ENCODE measurements at places on chromosomes 5 and 9.

DNA sequence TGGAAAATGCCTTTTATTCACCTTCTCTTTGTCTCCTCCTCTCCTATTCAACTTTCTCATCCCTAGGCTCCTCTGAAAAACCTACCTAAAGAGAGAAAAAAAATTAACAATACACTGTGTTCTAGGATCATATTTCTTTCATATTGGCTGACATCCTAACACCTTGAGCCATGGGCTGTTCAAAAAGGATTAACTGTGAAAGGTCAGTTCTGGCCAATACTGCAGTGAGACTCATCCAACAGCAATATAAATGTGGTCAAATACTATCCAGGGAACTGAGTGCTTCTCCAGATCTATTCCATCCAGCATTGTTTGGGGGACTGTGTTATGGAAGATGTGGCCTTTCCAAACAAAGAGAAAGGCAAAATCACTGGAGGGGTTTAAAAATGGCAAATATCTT, 131.1 kb upstream of the MOCS2 start:
- no peak for DNase-seq

DNA sequence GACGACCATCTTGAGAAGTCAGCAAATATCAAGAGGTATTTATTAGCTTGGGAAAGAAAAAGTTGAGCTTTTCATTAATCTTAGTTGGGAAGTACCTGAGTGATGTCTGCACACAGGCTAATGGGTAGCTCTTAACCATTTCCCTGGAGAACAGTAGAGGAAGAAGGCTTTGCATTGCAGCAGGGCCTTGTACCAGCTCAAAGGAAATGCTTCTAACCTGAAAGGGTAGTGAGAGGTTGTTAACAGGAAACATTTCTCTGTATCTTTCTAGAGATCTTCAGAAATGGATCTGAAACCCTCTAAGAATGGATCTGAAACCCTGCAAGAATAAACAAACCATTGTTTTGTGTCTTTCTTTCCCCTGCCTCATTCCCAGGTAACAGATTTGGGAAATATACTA, 393.3 kb downstream of the PLK2 start:
- no peak for DNase-seq

DNA sequence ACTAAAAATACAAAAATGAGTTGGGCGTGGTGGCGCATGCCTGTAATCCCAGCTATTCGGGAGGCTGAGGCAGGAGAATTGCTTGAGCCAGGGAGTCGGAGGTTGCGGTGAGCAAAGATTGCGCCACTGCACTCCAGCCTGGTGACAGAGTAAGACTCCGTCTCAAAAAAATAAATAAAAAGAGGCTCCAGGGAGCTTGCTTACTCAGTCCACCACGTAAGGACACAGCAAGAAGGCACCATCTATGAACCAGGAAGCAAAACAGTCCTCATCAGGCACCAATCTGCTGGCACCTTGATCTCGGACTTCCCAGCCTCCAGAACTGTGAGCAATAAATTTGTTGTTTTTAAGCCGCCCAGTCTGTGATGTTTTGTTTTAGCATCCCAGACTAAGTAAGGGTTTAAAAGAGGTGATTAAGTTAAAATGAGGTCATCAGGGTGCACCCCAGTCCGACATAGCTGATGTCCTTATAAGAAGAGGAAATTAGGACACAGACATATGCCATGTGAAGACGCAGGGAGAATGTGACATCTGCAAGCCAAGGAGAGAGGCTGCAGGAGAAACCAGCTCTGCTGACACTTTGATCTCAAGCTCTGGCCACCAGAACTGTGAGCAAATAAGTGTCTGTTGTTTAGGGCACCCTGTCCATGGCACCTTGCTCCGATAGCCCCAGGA, 45.9 kb downstream of the C9orf50 start:
- no peak for DNase-seq

GRCh38 chr5:119168401-119168800, 97.5 kb downstream of the DMXL1 start:
- DNase-seq: no peak

GRCh38 chr9:84285381-84285780, 55.2 kb downstream of the SLC28A3 start:
- DNase-seq: no peak

DNA sequence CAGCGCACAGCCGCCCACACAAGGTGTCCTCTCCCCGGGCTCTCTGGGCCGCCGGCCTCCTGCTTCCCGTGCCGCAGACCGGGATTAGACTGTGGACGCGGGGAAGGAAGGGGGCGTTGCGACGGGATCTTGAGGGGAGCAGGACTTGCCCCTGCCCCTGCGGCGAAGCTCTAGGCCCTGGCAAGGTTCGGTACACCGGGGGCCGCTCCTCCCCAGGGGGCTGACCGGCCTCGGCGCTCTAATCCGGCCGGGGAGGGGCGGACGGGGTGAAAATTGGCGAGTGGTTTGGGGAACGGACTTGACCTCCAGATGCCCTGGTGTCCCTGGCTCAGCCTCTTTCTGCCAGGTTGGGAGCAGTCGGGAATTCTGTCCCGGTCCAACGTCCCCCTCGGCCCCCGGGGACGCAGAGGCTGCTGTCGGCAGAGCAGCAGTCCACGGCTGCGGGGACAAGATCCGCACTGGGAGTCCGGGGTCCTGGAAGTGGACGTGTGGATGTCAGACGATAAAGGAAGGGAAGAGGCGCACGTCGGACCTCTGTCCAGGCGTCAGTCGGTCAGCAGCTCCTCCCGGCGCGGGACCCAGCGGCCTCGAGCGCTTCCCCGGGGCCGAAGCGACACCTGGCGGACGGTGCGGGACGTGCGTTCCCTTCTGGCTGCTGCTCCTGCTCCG, 1.9 kb upstream of the CNTFR start:
- DNase-seq: peak; percentile 33

GRCh38 chr9:121453232-121453892, 46.3 kb downstream of the GGTA1 start:
- no peak for DNase-seq

DNA sequence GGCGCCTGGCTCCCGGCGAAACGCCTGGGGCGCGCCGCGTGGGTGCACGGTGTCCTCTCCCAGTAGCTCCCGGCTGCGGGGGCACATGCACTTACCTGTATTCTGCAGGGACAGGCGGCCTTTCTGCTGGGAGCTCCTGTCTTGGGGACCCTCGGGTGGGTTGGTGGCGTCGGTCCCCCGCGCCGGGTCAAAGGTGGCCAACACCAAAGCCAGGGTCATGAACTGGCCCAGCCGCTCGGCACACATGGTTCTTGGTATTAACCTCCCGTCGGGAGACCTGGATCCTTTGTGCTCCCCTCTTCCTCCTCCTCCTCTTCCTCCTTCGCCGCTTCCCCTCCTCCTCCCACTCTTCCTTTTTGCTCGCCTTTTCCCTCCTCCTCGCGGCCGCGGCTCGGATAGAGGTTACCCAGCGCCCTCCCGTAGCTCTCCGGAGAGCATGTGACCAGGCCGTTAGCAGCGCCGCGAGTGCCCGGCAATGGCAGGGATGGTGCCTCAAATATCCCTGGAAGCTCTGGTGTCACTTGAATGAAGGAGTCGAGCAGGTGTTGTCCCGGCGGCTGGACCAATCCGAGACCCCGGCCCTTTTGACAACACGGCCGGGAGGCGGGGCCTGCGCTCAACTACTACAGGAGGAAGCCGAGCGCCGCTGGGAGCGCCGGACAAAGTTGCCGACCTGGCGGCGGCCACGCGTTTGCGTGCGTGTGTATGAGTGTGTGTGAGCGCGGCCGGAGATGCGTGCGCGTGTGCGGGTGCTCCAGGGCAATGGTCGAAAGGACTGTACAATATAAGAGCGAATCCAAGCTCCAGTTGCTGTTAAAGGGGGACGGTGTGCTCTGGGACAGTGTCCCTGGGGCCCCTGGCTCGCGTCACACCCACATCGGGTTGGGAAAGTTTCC, at the start of gene STC2:
STC2 (minus strand) TSS at position 467 of the 896 bp plus-strand sequence; CDS start at position 246, 221 bp downstream.
- peak; percentile 72 for DNase-seq

DNA sequence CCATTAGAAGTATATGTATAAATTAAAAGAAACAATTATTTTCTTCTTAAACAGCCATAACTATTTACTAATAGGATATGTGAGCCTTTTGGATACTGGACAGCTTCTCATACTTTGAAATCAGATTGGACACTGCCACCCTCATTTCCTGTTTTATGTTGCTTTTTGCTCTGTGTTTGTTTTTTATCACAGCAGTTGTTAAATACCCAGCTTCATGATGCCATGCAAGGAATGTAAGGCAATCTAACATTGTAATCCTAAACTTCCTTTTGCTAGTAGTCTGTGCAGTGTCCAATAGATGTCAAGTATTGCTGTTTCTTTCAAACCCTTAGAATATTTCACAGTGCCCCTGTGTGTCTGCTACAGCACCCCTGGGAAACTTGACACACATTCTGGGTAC, 56.2 kb downstream of the CNTLN start:
- DNase-seq: no peak

DNA sequence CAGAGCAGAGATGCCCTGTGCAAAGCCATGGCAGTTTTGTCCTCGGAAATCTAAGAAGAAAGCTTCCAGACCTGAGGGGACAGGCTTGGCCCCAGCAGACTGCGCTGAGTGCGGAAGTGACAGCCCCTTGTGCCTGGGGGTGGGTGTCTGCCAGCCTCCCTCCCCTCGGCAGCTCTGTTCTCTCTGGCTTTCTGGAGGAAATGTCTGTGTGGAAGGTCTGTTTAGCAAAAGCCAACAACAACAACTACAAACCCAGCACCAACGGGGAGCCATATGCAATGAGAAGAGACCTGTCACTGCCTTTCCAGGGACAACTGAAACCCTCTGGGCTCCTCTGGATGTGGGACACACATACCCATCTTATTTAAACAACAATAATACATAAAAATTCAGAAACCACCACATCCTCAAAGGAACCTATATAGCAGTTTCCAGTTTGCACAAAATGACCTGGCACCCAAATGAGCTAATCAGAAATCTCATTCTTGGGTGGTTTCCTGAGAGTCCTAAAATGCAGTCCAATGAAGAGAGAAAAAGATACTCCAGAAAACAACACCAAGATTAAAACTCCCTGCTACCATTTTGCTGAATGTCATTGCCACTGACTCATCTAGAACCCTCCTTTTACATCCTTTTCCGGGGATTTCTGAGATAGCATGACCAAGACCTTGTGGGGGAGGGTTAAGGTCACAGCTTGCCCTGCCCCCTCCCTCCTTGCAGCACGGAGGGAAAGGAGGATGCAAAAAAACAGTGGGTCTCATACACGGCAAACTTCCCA, 97.7 kb downstream of the AK8 start:
- DNase-seq: no peak

- no peak for DNase-seq
These were observed 140.1 kb upstream of the PALM2AKAP2 start for GRCh38 chr9:109639674-109640579.

DNA sequence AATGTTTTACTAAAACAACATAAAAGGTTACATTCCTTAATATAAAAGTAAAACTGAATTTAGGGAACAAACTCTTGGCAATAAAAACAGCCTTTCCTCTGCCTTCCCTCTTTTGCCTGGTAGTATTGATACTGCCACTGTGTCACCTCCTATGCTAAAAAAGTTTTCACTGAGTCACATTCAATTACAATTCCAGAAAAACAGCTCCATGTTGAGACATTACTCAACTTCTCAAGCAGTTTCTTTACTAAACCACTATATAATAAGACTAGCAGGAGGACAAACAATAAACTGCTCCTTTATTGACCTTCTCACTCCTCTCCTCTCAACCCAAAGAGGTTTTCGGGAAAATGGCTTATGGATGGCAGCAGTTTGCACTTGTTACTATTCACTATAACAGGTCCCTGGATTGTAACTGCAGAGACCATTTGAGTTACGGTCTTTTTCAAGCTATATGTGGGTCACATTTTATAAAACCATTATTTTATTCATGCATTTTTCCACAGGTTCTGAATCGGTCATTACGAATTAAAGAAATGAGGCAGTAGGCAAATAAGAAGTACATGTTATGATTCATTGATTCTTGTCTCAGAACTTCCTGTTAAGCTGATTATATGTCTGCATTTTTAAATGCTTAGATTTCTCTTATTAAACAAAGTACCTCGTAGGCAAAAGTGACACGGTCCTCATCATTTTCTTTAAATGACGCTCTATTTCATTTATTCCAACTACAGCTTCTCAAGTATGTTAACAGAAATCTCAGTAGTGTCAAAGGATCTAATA, 2.1 kb downstream of the ZDHHC21 start:
- DNase-seq: no peak

DNA sequence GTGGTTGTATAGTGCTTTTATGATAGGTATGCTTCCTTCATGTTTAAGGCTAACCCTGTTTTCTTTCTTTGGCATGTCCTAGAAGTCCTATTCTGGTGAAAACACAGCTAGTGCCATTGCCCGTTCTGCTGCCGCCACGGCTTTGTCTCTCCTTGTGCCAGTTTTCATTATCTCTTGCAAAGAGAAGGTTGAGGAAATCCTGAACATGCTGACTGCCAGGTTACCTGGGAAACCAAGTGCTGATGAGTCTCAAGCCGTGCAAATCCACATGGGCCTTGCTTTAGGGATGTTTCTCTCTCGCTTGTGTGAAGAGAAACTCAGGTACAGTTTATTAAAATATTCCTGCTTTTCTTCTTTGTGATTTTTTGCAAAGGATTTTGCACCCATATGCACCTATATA, 102.2 kb downstream of the HACD4 start:
- no peak for DNase-seq

- DNase-seq: no peak
These were observed 67.1 kb downstream of the DAB2IP start for GRCh38 chr9:121718501-121718900.

DNA sequence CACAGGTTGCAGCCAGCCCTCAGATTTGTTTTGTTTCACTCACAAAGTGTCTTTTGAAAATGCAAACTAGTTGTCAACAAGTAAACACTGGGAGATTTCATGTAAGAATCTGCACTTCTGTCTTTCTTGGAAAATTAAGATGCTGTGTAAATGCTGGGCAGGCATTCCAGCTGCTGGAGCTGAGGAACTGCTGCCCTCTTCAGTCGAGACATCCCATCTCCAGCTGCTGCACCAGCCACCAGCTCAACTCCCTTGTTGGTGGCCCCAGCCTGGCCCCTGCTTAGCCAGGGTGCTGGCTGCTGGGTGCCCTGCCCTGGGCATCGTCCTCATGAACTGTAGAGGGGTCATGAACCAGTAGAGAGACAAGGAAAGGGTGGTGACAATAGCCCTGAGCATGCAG, 33.1 kb upstream of the AFAP1L1 start:
- no peak for DNase-seq

DNA sequence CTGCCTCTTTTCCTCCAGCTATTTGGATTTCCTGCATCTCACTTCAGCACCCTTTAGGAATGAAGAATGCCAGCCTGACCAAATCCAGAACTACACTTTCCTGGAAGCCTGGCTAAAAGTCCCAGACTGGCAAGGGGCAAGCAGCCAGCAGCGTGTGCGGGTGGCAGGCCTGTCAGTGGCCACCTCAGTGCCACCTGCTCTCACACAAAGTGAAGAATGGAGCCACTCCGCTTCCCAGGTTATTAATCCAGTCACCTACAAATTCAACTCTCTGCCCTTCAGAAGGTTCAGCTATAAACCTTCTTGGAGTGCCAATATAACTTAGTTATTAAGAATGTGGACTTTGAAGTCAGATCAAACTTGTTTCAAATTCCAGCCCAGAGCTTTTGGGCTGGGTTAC, 6.7 kb upstream of the ALDOB start:
- DNase-seq: no peak

GRCh38 chr9:4832786-4833579, 40.2 kb downstream of the RCL1 start:
- DNase-seq: peak; percentile 81

GRCh38 chr9:130101915-130102314, 48.2 kb downstream of the GPR107 start:
- DNase-seq: no peak

Measured in Panc1 (cell line).